ENCODE measurements at places on chromosomes 11 and 22.

DNA sequence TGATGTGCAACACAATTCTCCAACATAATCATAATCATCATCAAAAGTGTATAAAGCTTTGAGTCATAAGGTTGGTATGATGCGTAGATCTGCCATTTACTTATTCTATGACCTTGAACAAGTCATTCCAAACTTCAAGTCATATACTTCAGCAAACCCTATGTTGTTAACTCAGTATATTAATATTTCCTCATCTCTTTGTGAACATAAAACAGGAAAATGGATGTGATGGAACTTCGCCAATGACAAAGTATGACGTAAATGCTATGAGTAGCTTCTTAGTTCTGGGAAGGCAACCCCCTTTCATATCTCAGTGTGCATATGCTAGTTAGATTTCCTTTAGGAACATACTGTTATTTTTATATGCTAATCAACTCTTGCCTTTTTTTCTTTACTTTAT, 102.7 kb upstream of the ANO3 start:
- DNase-seq = no peak

DNA sequence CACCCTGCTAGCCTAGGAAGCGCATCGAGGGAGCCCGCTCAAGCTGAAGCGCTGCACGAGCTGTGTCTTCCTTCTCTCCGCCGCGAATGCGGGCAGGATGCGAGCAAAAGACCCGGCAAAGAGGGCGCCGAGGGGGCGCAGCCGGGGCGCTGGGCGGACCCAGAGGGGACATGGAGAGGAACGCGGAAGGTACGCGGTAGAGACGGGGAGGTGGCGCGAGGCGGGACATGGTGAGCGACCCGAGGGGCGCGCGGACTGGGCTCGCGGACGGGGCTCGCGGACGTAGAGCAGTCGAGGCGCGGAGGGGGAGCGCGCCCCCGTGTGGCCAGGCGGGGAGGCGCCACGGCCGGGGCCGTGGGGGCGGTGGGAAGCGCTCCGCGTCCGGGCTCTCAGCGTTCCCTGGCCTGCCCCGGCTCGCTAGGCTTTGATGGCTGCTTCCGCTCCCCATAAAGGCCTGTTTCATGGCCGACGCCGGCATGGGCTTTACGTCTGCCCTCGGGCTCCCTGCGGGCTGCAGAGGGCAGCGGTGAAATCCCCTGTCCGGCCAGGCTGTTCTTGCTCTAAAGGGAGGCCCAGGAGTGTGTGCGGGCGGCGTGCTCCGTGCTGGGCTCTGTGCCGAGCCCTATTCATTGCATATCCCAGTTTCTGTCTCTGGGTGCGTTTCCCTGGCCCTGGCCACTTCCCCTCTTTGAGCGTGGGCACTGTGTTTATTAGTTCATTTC, 31.2 kb upstream of the TRIM29 start:
- peak; percentile 84 for DNase-seq

DNA sequence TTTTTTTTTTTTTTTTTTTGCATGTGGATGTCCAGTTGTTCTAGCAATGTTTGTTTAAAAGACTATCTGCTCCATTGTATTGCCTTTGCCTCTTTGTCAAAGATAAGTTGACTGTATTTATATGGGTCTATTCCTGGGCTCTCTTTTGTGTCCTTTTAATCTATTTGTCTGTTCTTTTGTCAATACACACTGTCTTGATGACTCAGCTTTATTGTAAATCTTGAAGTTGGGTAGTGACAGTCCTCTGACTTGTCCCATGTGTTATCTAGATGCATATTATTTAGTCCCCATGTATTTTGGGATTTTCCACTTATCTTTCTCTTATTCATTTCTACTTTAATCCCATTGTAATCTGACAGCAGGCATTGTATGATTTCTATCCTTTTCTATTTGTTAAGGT, 3.3 kb downstream of the CCDC81 start:
- no peak for DNase-seq

DNA sequence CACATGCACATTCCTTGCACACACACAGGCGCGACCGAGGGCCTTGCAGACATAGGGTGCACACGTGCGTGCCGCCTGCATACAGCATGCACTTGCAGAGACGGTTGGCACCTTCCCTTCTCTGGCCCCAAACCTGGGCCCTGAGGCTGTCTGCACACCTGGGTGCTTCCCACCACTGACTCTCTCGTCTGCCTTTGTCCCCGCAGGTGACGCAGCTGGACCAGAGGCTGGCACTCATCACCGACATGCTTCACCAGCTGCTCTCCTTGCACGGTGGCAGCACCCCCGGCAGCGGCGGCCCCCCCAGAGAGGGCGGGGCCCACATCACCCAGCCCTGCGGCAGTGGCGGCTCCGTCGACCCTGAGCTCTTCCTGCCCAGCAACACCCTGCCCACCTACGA, 38.0 kb downstream of the CDKN1C start:
- no peak for DNase-seq

DNA sequence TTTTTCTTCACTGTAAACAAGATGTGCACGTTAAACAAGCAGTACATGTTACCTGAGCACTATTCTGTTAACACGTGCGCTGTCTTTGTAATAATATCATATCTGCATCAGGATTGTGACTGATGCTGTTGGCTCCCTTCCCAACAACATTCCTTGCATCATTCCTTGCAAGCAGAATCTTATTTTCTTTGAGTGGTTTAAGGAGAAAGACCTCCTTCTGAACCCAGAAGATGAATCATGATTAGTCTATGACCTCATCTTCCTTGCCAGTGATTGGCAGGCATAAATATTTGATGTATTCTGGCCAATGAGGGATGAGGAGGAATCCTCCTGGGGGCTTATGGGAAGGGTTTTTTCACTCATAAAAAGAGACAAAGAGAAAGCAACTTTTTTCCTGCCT, 46.2 kb downstream of the C11orf71 start:
- DNase-seq = no peak

GRCh38 chr11:114167771-114168448, 108.4 kb downstream of the ZBTB16 start:
- no peak for DNase-seq

DNA sequence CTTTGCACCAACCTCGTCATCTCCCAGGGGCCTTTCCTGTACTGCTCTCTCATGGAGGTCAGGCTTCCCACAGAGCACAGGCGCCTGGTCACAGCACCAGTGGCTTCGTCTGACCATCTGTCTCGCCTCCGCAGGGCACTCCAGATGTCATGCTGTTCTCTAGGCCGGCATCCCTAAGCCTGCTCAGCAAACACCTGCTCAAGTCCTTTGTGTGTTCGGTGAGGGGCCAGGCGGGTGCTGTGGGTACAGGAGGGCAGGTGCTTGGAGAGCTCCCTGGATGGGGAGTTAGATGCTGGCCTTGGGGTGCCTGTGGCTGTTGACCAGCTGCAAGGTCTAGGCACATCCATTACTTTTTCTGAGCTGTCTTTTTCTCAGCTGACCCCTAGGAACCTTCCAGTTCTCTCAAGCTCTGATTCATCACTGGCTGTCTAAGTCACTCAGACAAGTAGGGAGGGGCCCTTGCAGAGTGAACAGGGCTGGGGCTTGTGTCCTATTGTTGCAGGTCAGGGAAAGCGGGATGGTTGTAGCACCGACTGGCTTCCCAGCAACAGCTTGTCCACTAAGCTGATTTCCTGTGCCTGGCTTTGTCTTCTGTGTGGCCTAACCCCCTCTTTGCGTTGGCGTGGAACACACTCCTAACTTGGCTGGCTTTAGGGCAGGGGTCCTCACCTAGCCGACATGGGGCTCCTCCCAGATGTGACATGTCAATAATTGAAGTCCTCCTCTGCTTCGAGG, 9.2 kb downstream of the CLDN5 start:
- no peak for DNase-seq

- no peak for DNase-seq
Measured at GRCh38 chr22:37412495-37413250, 14.6 kb downstream of the ELFN2 start.

DNA sequence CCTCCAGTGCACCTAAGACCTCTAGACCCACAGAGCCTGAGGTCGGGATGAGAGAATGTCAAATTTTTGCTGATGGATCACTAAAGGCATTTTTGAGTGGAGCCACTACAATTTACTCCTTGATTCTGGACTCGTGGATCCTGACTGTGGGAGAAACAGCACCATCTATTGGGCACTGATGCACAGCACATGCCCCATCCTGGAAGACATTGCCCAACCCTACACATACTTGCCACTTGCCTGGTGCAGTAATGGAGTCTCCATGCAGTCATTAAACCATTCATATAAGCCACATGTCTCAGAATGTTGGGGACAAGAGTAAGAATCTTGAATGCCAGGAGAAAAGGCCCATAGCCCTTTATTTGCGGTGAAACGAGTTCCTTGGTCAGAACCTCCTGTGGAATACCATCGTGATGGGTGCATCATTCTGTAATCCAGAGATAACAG, 103.9 kb downstream of the GGTLC2 start:
- DNase-seq = peak; percentile 29
